HS-5 (cell line): ENCODE measurements at places on chromosomes 1 and 21.
A peak's percentile ranks its signal among the peaks of the same experiment; 100 is the strongest.

DNA sequence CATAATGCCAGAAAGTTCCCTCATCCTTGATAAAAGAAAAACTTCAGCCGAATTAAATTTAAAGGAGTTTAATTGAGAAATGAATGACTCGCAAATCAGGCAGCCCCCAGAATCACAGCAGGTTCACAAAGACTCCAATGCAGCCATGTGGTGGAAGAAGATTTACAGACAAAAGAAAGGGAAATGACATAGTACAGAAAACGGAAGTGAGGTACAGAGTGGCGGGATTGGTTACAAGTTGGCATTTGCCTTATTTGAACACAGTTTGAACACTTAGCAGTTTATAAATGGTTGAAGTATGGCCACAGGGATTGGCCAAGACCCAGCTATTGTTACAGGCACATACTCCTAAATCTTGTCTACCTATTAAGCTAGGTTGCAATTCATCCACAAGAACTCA lies 46.6 kb downstream of the HIVEP3 start:
- no peak for DNase-seq

DNA sequence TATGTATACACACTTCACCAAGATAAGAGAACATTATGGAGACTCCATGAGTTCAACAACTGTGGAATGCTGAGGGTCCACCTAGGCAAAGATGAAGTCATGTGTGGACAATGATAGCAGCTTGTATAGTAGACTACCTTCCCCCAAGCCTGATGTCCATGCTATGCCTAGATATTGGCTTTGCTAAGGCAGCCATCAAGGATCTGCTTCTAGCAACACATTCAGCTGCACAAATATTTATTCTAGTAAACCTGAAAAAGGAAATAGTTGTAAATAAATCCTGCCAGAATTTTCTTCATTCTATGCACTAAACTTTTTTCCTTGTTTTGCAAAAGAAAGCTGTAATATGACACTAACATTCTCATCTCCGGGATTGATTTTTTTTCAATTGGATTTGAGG lies 7.0 kb upstream of the LPAR3 start:
- DNase-seq = no peak

- DNase-seq = peak; percentile 58
These were observed 36.7 kb downstream of the ADAM30 start for GRCh38 chr1:119859647-119860046.

GRCh38 chr1:41291195-41291594 lies 49.1 kb upstream of the SCMH1 start:
- DNase-seq = no peak

DNA sequence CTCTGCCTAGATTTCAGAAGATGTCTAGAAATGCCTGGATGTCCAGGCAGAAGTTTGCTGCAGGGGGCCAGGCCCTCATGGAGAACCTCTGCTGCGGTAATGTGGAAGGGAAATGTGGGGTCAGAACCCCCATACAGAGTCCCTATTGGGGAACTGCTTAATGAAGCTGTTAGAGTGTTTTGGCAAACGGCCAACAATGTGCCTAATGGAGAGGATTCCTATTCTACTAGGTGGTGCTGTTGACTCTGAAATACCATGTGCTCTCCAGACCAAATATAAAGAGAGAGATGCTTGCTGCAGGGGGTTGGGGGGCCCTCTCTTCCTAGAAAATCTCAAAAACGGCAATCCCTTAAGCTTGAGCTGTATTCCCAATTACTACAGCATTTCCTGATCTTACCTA lies 57.1 kb upstream of the DR1 start:
- no peak for DNase-seq

DNA sequence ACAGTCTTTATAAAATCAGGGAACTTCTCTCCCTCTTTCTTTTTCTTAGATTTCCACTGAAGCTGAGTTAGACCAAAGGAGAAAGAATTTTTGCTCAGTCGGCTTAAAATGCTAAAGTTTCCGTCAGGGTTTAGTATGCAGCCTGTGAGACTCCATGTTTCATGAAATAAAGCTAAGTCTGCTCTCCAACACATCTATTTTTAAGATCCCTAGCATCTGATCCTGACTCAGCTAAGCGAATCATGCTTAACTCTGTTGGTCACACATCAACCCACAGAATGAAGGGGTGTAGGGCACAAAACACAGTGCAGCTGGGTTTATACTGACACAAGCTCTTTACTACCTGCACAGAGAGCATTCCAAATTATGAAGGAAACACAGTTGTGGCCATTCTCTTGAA lies 102.4 kb upstream of the ZNF281 start:
- peak; percentile 37 for DNase-seq

DNA sequence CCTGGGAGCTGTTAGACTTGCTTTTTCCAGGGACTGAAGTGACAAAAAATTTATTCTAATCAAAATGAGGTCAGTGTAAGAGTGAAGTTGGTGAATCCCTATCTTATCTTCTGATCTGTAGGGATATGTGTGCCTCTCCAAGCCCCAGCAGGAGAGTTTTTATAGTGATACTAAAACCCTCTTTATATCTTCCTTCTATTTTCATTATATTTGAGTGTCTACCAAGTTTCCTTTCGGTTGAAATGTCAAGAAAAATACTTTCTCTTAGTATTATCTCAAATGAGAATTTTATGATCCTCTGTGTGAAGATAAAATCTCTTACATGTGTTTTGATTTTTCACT lies 18.9 kb downstream of the C1orf21 start:
- DNase-seq = no peak

DNA sequence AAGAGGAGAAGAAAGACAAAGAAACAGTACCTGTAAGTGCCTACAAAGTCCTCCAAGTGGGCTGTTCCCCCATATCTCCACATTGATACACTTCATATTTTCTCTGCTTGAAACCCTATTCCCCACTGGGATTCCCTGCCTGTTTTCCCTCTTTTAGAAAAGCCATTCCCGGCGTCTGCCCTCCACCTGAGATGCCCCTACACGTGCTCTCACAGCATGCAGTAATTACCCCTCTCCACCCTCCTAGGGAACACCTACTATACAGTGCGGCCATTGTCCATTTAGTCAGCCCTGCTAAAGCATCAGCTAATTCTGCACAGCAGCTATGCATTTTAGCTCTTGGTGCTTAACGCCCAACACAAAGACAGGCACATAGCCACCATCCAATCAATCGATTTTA lies 135.7 kb upstream of the TIAM1 start:
- DNase-seq = no peak

DNA sequence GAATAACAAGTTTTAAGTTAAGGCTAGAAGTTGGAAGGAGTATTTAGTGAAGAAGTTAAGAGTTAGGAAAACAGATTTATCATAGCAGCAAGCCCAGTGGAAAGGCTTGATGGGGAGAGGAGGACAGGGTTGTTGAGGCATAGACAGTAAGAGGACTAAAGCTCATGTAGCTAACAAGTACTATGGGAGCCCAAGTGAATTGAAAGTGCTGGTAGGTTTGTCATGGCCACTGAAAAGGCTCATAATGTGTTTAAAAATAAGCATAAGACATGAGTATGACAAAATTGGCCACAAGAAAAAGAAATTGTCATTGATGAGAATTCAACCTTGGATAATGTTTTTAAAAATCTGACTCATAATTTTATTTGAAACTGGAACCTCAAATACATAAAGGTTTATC lies 49.2 kb upstream of the CRB1 start:
- DNase-seq = no peak

- DNase-seq = no peak
These were observed 513 bp downstream of the PBX1 start for GRCh38 chr1:164559342-164560051.

DNA sequence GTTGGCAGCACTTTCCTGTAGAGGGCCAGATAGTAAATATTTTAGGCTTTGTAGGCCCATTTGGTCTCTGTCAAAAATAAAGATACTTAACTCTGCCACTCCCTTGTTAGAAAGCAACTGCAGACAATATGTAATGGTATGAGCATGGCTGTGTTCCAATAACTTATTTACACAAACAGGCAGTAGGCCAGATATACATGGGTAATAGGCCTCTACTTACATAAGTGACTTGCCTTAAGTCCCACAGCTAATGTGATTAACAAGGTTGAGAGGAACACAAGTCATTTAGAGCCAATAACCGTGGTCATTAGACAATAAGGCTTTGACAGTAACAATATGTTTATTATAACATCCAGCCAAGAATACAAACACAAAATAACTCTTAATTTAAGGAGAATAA lies 17.4 kb downstream of the CCT8 start:
- DNase-seq = no peak
